ENCODE measurements at places on chromosomes 12 and 14.

DNA sequence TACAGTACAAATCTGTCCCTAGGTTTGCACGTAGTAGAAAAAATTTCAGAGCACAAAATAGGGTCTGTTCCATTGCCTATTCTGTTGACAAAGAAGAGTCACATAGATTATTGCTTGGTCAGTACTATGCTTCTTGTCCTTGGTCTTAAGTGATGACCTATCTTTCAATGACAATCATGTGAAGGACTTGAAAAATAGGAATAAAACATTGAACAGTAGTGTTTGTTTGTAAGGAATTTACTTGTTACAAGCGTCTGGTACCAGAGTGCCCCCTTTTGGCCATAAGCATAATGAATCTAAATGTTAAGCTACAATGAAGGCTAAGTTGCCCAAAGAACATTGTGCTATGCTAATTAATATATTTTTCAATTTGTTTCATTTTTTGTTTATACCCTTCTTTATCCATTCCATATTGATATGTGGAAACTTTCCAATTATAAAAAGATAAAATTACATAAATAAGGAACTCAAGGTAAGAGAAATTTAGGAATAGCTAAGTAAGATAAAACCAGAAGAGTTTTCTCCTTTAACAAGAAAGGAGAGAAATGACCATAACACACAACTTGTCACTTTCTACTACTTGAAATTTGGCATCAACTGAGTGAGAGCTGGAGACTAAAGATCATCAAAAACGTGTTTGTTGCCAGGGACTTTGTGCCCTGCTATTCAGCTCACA is 204.7 kb downstream of the EPS8 start:
- no peak for DNase-seq

DNA sequence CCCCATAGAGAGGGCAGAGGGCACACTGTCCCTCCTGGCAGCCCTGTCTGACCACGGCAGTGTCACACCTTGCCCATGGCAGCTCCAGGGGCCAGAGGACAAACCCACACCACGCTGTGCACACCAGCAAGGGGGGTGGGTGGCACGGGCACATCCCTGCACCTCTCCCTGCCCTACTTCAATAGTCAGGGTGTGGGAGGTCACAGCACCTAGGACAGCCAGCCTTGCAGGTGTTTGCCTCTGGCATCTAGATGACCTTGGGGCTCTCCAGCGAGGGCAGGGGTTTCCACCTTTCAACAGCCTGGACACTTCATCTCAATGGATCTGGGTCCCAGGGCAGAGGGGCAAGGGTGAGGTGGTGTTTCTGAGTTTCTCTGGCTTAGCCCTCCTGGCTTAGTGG is 69.2 kb downstream of the LGMN start:
- DNase-seq, result no peak

DNA sequence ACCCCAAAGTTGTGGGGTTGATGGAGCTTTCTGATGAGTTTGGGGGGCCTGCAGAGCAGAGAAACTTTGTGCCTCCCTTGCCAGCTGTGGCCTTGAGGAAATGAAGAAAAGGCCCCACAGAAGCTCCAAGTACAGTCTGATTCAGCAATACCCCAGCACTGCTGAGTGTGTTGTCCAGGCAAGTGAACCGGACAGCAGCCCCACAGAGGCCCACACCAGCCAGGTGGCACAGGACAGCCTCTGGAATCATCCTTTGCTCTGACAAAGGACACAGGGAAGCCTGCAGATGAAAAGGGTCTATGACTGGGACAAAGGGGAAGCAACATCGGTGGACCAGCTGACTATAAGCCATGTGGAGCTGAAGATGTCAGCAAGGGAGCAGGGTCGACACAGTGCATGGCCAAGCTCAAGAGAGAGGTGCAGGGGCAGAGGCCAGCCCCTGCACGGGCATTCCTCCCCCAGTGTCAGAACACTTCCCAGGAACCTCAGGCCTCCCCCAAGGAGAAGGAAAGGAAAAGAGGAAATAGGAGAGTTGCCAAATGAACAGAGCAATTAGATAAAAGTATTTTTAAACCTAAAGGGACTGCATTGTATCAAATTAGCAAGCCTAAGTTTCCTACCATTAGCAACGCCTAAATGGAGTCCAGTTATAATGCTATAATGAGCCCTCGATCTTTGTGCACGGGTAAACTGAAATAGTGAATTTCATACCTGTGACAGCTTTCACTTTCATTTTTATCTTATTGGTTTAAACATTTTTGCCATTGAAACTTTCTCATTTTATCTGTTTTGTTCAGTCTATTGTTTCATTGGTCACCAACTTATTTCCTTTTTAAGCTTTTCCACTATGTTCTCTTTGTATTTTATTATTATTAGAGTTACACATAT is 46.3 kb upstream of the PTGDR start:
- no peak for DNase-seq

DNA sequence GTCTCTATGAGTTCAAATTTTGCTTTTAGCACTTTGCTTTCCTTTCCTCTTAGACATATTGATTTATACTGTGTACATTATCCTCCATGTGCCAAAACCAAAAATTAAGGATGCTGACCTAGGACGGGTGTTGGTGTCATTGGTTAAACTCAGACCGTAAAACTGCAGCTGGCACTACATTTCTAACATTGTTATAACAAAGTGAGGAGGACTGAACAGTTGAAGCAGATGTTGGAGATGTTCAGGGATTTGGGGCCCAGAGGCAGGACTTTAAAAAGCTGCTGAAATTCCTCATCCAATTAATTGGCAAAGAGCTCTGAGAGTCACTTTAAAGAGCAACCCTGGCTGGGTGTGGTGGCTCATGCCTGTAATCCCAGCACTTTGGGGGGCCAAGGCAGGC is 72.4 kb downstream of the TMTC1 start:
- DNase-seq, result no peak
